ENCODE measurements at places on chromosomes 7 and 10.
A peak's percentile ranks its signal among the peaks of the same experiment; 100 is the strongest.

- DNase-seq: peak; percentile 85
Measured at GRCh38 chr10:114632869-114633715, 25.0 kb downstream of the ABLIM1 start.

DNA sequence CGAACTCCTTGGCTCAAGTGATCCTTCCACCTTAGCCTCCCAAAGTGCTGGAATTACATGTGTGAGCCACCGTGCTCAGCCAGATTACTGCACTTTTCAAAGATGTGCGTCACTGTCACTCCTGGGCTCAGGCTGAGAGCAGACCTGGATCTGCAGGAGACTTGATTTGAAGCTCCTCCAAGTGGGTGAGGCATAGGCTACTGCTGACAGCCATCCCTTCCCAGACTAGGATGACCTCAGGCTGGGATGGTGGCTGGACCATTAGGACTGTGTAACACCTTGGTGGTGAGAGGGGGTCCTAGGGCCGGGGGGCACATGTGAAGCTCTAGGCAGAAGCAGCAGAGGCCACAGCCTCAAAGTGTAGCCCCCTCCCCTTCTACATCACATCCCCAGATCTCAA, 8.2 kb upstream of the SRRM3 start:
- no peak for DNase-seq

- DNase-seq: no peak
Measured at GRCh38 chr10:16519908-16520861, 1.5 kb downstream of the C1QL3 start.

GRCh38 chr7:101066141-101066832, 19.0 kb upstream of the TRIM56 start:
- no peak for DNase-seq

GRCh38 chr10:73079779-73080541, 16.7 kb downstream of the P4HA1 start:
- no peak for DNase-seq

- no peak for DNase-seq
Measured at GRCh38 chr10:33419311-33419710, 84.8 kb upstream of the NRP1 start.

DNA sequence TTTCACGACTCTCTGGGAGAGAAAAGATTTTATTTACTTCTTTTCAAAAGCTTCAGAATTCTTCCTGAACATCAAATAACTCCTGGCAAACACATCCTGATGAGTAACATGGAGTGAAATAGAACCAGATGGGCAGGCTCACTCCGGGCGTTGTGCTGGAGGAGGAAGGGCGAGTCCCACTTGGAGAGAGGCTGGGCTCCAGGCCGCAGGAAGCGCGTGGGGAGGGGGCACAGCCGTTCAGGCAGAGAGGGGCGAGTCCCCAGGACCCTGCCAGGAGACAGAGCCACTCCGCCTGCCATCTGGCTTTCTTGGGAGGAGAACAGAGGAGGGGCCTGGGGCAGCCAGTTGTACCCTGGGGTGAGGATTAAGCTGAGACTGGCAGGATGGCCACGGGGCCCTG, 265.9 kb upstream of the ZMIZ1 start:
- DNase-seq: peak; percentile 26

DNA sequence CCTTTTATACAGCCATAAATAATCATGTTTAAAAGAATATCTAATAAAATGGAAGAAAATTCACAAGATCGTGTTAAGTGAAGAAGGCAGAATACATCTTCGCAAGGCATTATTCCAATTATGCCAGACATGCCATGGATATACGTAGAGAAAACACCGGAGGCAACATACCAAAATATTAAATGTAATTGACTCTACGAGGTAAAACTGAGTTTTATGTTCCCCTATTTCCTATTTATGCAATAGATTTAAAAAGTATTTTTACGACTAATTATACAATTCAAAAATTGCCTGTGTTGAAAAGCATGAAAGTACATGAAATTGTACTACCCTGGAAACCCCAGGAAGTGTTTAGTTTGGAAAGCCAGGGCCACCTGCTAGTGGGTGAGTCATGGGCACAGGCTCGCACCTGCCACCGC, 936 bp upstream of the REPIN1 start:
- no peak for DNase-seq

DNA sequence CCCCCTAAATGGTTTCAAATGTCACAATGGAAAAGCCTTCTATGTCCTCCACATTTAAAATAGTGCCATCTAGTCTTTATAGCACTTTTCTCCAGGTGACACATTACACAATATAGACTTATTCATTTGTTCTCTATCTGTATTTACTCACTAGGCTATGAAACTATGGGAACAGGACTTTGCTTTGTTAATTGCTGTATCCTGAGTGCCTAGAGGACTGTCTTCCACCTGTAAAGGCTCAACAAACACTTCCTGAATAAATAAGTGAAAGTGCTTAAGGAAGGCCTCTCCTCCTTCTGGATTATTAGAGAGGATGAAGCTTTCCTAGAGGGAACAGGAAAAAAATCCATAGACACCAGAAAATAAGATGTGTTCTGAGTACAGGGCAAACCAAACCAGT, 397.6 kb upstream of the LRRN3 start:
- DNase-seq: no peak

DNA sequence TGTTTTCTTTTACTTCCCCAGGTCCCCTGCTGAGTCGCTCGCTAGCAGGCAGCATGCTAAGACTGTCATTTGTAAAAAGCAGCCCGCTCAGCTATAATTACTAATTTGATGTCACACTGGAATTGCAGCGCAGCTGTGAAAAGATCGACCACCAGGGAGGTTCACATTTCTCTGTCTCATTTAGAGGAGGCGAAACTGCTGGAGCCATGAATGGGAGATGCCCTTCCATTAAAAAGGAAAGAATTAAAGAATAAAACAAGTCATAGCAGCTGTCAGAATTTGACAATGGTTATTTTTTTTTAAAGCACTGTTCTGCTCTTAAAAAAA, 153.5 kb downstream of the PIP4K2A start:
- no peak for DNase-seq

GRCh38 chr7:114630201-114630990, 215.8 kb downstream of the FOXP2 start:
- no peak for DNase-seq

DNA sequence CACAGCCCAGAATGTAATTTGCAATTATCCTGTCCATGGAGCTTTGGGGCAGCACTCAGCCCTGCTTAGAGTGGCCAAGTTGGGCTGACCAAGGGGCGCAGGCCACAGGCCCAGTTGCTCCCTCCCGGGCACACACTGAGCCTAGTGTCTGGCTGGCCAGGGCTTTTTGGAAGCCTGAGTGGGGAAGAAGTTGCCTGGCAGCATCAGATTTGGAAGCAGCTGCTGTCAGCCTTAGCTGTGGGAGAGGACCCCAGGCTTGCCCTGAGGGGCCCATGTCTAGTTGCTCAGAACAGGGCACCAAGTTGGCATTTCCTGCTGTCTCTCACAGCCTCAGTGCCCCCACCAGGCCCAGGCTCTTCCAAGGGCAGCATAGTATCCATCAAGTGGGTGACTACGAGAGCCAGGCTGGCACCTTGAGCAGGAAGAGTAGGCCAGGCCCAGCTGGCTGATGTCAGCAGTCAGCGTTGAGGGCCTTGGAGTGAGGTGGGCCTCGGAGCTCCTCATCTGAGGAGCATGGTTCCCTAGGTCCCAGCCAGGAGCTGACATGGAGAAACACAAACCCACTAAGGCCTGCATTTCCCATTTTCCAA, 14.4 kb downstream of the ANTXRL start:
- DNase-seq: no peak

GRCh38 chr7:135508883-135509588, 866 bp downstream of the CNOT4 start:
- DNase-seq: peak; percentile 43
